Cortex of kidney (tissue), 1 donor: ENCODE measurements at places on chromosomes 2 and 18.

DNA sequence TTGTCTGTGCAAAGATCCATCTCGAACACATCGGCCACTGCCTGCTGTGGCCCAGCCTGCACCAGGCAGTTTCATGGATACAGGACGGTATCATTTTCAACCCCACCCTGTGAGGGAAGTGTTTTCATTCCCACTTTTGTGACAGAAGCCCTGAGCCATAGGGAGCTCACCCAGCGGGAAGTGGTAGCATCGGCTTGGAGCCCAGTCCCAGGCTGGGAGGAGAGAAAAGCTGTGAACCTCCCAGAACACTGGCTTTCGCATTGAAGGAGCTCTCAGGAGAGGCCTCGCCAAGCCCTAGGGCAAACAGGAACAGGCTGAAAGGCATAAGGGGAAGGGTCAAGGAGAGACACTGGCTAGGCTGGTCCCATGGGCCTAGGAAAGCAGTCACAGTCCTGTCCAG lies 166.1 kb downstream of the TFCP2L1 start:
- DNase-seq: no peak

GRCh38 chr18:49734836-49735235 lies 78.5 kb downstream of the ACAA2 start:
- DNase-seq: no peak

DNA sequence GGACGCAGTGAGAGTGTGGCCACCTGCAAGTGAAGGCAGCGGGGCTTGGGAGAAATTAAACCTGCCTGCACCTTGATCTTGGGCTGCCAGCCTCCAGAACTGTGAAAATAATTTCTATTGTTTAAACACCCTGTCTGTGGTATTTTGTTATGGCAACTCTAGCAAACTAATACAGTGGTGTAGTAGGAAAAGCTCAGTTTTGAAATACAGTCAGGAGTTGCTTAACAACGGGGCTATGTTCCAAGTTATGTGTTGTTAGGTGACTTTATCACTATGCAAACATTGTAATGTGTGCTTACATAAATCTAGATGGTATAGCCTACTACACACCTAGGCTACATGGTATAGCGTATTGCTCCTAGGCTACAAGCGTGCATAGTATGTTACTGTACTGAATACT lies 93.4 kb upstream of the FN1 start:
- DNase-seq: no peak

DNA sequence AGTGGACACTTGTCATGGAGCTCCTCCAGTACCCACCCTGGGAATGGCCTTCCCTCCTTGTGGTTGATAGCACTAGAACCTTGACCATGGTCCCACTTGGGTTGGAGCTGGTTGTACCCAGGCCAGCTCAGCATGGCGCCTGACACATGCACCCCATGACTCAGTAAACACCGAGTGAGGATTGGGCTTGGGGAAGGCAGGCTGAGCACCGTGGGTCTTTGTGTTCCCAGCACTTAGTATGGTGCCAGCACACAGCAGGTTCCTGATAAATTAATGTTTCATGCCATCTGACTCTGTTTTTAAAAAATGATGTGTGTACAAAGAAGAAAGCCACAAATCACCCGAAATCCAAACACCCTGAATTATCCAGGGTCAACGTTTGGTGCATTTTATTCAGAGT lies 69.8 kb downstream of the CIB4 start:
- DNase-seq: no peak

- DNase-seq: no peak
Observed at GRCh38 chr2:42792583-42793333, at the start of gene HAAO. TSS of gene HAAO (minus strand) at chr2:42792583. CDS start at chr2:42792536, 47 bp downstream.

GRCh38 chr18:35983818-35984217 lies 11.3 kb downstream of the RMP24 start:
- DNase-seq: no peak

- no peak for DNase-seq
Observed at GRCh38 chr18:3703732-3704176, 253.8 kb downstream of the TGIF1 start.

DNA sequence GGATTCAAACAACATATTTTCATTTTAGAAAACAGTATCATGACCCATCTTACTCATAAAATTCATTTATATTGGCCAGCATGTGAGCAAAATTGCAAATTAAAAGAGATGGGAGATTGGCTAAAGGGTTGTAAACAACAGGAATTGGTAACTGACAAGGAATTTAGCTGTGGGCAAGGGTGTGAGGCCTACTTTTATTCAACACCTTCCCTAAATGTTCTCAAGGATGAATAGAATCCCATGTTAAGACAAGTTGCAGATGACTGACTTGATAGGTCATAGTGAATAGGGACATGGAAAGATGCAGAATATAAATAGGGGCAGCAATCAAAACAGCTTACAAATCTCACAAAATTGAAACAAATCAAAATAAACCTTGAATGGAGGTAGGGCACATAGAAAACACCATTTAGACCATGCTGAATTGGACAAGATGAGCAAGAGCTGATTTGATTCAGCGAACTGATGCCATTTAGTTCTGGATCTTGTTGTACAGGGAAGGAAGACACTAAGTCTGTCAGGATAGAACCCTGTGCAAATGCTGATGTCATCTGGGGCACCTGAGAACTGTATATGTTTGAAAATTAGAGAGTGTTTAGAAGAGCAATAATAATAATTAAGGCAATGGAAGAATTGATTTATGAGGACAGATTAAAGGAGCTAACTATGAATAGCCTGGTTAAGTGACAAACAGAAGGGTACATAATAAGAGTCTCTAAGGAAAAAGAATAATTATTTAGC lies 509.7 kb downstream of the ZEB2 start:
- no peak for DNase-seq

- DNase-seq: no peak
Observed at GRCh38 chr2:231515603-231516002, 14.6 kb downstream of the NMUR1 start.

- DNase-seq: no peak
Observed at GRCh38 chr2:196452758-196453157, 186.8 kb upstream of the CCDC150 start.

DNA sequence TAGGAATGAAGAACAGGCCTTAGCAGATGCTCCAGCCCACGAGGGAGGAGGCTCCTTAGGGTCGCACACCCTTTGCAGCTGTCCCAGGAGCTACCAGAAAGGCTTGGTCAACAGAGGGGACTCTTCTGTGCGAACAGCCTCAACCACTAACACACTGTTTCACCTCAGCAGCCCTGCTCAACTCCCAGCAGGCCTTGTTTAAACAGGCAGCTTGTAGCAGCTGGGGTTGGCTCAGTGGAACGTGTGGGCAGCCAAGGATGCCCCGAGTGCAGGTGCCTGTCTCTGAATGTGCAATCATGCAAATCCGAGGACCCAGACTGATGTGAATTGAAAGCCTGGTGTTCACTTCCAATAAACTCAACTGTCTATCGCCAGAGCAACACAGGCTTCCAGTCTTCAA lies 88.7 kb upstream of the CXCR4 start:
- no peak for DNase-seq

GRCh38 chr18:76686737-76687231 lies 135.6 kb upstream of the ZNF236 start:
- DNase-seq: no peak

DNA sequence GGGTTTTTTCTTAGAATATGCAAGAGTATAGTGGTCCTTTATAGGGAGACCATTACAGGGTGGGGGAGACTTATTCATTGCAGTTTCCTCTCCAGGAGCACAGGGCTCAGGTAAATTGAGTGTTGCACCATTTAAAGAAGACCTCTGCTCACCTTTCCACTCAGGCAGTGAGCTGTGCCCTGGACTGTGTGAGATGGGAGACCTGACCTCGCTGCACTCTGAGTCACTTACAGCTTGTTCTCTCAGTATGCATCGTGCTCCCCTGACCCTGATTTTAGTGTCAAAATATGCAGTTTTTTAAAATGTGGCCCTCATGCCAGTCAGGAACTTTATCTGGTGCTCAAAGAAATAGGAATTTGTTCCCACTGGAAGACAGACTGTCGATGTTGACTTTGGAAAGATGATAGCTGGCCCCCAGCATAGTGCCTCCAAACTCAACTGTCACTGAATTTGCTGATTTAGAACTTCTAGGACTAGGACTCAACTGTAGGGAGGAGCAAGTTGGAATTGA lies 146.7 kb upstream of the EPAS1 start:
- no peak for DNase-seq

DNA sequence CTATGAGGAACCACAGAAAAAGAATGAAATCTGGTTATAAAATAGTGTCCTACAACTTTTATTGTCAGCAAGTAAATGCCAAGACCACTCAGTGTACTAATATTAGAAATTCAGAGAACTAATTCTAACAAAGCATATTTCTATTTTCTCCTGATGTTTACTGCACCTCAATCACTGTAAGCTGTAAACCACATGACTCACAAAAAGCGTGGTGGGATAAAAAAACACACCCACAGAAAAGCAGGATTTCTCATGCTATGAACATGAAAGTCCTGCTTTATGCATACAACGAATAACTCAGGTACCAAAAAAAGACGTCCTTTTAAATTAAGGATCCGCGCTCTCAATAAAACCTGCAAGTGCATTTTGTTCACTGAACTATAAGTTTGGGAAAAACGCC lies 797 bp downstream of the TXNL4A start:
- DNase-seq: no peak

- DNase-seq: no peak
Observed at GRCh38 chr2:36572054-36572718, 25.8 kb downstream of the FEZ2 start.

DNA sequence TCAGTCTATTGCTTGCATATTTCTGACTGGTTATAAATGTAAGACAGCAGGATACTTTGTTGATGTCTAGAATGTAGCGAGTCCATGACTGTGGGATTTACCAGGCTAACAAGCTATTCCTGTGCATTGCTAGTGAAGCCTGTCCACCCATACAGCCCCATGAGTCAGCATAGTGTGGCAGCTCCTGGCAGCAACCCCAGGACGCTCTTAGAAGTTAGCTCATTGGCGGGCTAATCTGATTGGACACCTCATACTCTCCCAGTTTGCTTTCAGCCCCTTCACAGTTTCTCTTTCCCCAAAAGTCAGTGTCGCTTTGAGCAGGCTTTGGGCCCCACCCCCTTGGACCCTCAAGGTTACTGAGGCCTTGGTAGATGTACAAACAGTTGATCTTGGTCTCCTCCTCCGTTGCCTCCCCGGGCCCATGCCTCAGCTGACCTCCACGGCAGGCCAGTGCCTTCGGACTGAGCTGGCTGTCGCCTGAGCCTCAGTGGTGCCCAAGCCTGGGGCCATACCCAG lies 48.0 kb downstream of the COA5 start:
- no peak for DNase-seq

DNA sequence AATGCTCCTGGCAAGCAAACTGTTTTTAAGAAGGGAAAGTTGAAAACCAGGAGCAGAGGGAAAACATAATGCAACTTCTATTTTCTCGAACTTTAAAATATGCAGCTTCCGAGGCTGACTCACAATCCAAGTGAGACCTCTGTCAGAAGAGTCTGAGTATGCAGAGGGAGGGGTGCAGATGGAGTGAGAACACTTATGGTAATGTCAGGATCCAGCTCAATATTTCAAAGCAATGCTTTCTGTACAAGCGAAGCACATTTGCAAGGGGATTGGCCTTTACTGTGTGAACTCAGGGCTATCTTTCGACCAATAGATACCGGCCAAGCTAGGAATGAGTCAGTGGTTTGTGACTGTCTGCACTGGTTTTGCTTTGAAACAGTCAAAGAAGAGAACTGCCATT lies 242.7 kb downstream of the CNTNAP5 start:
- no peak for DNase-seq

- no peak for DNase-seq
Observed at GRCh38 chr2:201369775-201370174, 12.6 kb upstream of the FLACC1 start.

DNA sequence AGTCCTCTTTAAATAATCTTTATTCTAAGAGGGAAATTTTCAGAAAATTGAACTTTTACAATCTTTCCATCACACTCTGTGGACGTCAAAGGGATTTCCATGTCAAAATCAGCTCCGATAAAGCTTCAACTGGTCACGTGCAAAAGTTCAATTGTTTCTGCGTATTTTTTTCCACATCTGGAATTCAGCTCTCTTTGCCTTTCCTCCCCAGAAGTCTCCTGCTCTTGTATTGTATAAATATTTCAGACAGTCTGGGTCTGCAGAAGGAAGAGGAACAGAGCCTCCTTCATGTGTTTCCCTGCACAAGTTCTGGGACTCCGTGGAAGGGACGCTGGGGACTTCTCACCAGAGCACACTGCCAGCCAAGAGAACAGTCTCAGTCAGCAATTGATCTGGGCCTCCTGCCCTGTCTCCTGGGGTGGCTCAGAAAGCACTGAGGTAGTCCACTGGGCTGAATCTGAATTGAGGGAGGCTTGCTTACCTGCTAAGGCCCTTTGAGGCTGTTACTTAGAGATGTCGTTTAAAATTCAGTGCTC lies 251.5 kb downstream of the TFCP2L1 start:
- DNase-seq: no peak

- no peak for DNase-seq
Observed at GRCh38 chr2:112001942-112002341, 53.1 kb upstream of the TMEM87B start.

DNA sequence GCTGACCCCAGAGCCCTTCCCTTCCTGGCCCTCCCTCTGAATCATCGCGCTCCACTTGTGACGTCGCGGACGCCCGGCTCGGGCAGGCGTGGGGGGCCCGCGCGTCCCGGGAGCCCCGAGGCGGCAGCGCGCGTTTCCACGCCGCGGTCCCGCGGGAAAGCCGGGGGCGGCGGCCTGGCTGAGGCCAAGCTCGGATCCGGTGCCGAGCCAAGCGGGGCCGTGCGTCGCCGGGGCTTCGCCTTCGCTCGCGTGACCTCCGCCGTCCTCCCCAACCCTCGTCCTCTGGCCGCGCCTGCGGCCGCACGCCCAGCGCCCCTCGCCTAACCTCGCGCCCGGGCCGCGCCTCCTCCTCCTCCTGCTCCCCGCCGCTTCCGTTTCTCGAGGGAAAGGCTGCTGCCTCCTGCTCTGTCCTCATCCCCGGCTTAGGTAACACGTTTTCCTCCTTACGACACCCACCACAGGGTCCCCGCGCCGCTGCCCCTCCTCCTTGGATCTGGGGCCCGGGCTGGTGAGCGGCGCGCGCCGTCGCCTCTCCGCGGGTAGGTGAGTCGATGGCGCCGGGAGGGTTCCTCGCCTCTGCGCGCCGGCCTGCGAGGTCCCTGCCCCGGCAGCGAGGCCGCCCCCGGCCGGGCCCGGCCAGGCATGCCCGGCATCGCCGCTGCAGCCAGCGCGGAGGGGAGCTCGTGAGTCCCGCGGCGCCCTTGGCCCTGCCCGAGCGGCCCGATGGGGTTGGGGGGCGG lies at the start of gene INPP1:
Gene INPP1, plus strand, starts transcription at position 54 of the 740 bp plus-strand sequence. CDS start 16,514 bp downstream, outside the sequence.
- DNase-seq: no peak

DNA sequence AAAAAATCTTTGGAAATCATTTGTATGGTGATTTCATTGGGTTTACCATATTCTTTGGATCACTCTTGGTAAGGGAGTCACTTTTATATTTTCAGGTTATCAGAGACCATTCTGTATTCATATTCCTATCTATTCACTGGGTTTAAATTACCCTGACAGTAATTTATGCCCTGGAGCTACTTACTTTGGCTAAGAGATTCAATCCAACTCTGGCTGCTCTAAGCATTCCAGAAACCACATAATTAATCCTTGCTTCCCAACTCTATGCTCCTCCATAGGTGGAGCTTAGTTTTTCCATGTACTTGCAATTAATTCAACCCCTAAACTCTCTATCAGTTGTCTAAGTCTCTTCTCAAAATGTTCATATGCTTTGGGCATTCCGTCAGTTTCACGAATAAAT lies 336.3 kb downstream of the AGPS start:
- no peak for DNase-seq

- DNase-seq: no peak
Observed at GRCh38 chr18:21315741-21316197, 73.7 kb downstream of the GREB1L start.

- DNase-seq: no peak
Observed at GRCh38 chr18:79523736-79524180, 128.0 kb downstream of the NFATC1 start.

- no peak for DNase-seq
Observed at GRCh38 chr2:105674859-105675541, 69.7 kb upstream of the NCK2 start.

- DNase-seq: no peak
Observed at GRCh38 chr2:72108121-72108520, 39.5 kb downstream of the CYP26B1 start.
